ENCODE measurements at places on chromosomes 7 and 10.
A peak's percentile ranks its signal among the peaks of the same experiment; 100 is the strongest.

DNA sequence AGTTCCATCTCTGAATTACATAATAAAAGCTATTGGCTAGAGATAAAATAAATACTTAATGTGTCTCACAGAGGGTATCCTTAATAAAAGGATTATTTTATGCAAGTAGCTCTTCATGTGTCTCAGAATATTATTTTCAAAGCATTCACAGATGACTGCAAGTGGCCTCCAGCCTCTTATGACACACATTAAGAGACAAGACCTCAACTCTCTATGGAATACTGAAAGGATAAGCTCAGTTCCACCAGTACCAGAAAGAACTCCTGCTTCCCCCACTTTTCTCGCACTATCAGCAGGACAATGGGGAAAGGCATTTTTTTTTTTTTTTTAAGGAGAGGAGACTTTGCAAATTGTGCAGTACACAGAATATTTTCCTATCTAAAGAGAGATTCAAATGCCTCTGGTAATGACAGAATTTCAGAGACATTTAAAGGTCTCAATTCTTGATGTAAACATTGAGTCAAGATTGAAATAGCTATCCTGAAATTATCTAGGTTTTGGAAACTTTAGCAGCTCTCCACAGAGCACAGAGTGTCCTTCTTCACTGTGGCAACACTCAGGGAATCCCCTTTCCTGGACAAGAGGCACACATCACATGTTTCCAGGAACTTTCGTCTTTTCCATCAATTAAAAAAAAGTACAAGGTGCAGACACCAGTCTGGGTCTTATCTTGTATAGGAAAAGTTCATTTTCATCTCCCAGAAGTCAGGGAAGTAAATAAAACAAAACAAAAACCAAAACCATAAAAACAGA is 122.0 kb upstream of the ANK3 start:
- DNase-seq = no peak

GRCh38 chr7:135717693-135718092 is 10.3 kb downstream of the SLC13A4 start:
- DNase-seq = no peak

DNA sequence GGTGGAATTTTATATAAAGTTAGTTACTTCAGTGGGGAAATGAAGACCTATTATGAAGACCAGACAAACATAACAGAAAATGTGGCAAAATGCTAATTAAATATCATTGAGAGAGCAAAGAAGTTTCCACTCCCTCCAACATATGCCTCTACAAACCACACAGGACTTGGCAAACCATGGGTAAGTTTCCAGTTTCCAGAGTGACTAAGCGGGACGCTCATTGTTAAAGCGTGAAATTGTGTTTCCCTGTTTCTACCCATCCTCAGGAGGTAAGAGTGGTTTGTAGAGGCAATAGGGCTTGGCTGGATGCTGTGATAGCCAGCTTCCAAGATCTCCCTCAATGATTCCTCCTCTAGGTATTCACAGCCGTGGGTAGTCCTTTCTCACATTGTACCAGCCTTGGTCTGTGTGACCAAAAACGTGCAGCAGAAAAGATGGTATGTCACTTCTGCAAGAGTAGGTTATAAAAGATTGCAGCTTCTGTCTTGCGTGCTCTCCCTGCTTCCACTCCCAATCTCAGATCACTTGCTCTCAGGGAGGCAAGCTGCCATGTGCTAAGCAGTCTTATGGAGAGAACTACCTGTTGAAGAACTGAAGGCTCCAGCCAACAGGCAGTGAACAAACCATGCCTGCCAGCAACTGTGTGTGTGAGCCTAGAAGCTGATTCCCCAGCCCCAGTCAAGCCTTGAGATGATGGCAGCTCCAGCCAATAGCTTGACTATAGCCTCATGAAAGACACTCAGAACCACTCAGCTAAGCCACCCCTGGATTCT is 35.7 kb downstream of the CBX3 start:
- DNase-seq = no peak

- no peak for DNase-seq
Observed at GRCh38 chr7:78101076-78101475, 302.5 kb downstream of the PHTF2 start.

- DNase-seq = no peak
Observed at GRCh38 chr10:90274721-90275468, 573.5 kb downstream of the KIF20B start.

- DNase-seq = no peak
Observed at GRCh38 chr10:118496525-118496924, 98.9 kb downstream of the PRLHR start.

DNA sequence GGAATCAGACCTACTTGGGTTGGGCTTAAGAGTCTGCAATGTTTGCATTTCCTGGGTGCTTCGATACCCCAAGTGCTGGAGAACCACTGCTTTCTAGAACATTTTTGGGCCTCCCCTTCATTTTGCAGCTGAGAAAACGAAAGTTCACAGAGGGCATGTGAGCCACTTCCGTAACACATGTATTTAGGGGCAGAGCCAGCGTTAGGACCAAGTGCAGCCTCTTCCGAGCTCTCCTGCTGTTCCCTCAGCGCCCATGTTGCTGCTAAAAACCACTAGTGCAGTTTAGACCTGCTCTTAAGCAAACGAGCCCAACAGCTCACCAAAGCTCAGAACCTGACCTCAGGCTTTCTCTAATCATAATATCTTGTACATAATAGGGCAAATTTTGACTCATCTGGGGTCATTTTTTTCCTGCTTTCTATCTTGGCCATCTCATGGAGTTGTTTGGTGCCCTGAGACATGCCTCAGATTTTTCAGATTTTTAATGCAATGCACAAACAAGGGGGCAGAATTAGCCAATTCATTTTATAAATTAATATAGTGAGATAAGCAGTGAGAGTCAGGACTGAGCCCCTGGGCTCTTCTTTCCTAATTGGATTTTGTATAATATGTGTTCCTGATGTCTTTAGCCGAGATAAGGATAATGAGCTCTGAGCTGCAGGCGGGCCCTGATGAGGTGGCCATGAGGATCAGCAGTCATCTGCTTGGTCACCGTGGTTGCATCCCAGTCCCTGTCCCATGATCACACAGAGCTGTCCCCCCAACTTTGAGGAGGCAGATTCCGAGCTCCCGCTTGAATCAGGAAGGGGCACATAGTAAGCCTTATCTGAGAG is 12.9 kb downstream of the BAG3 start:
- no peak for DNase-seq

- no peak for DNase-seq
Observed at GRCh38 chr7:12713625-12714378, 26.4 kb downstream of the ARL4A start.

DNA sequence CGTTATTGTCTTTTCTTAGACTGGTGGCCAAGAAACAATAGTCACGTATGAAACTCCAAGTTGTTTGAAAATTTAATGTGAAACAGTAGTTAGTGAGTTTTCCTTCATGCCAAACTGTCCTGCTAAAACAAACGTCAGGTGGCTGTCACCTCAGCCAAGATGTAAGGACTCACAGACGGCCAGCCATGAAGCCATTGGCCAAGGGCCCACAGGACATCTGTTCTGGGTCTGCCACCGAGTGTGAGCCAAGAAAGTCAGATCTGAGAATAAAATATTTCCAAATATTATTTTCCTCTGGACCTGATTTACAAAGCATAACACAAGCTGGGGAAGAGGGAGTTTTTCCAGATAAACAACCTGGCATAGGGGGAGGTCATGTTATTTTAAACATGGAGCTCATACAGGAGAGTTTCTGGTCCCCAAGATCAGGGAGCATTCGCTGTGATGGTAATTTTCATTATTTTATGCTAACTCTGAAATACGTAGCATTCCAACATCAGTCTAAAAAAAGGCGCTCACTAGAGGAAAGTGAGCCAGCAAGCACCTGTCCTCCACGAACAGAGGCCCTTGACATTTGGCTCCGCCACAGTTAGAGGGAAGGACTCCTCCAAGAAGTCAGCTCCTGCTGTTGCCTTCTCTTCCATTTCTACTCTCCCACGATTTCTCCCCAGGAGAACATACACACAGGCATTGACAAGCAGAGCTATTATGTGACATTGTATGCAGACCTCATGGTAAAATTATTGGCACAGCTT is 38.9 kb upstream of the LANCL2 start:
- no peak for DNase-seq

DNA sequence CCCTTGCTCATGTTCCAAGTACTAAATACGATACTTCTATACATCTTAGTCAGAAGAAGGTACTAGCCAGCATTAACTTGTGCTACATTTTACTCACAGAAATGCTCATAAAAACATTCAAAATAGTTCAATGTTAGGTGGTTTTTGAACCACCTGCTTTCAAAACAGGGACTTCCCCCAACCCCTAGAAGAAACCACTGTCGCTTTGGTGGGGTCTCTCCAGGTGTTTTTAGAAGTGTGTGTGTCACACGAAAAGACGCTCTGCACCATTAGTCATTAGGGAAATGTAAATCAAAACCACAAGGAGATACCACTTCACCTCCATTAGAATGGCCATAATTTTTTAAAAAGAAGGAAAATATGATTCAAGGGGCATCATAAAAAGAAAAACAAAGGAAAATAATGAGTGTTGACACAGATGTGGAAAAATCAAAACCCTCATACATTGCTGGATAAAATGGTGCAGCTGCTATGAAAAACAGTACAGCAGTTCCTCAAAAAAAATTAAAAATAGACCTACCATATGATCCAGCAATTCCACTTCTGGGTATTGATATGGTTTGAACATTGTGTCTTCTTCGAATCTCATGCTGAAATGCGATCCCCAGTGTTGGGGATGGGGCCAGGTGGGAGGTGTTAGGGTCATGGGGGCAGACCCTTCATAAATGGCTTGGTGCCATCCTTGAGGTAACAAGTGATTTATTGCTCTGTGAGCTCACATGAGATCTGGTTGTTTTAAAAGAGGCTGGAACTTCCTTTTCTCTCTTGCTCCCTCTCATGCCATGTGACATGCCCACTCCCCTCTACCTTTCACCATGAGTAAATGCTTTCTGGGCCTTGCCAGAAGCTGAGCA is 74.2 kb downstream of the MALSU1 start:
- DNase-seq = no peak

DNA sequence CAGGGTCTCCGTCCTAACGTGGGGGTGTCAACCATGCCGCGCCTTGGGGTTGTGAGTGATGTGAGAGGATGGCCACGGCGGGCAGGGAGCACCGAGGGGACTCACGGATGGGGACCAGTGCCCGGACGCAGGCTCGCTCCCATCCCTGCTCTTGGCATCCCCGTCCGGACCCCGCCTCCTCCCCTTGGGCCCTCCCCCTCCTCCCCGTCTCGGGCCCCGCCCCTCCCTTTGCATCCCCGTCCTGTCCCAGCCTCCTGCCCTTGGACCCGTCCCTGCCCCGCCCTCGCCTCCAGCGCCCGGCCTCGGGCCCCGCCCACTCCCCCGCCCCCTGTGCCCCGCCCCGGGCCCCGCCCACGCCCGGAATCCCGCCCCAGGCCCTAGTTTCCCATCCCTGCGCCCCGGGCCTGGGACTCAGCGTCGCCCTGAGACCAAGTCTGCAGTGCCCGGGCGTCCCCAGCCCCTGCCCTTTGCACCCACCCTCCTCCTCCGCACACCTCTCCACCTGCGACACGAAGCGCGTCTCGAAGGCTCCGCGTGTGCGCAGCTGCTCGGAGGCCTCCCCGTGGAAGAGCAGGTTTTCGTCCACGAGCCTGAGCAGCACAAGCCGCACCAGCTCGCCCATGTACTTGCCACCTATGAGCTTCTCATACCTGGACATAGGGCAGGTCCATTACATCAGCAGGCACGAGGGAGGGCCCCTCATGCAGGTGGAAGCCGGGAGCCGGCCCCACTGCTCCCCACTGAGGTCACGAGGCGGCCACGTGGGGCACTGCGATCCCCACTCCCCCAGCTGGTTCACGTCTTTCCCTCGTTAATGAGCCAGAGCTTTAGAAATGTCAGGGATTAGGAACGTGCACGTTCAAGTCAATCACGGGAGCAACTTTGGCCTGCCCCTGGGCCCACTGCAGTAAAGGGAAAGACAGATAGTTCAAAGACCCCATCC is 5.1 kb upstream of the MYL7 start:
- DNase-seq = peak; percentile 96

DNA sequence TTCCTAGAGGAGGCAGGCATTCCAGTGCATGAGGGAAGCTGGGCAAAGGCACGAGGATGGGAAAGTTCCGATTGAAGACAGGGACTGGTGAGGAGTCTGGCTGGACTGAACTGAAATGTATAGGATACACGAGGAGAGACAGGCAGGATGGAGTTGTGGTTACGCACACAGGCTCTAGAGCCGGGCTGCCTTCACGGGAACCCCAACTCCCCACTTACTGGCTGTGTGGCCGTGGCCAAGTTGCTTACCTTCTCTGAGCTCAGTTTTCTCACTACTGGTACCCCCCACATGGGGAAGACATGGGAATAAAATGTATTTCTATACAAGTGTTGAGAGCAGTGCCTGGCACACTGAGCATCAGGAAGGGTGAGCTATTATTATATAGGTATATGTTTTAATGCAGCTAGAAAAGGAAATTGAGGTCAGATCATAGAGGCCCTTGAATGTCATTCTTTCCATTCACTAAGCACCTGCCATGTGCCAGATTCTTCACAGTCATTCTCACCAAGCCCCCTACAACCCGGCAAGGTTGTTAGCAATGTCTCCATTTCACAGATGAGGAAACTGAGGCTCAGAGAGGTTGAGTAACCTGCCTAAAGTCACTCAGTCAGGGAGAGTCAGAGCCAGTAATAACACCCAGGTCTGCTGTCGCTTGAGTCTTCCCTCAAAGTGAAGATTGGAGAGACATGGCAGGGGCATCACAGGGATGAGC is 9.7 kb downstream of the CHST3 start:
- DNase-seq = no peak

- DNase-seq = no peak
Observed at GRCh38 chr10:117071286-117072050, 66.5 kb upstream of the SHTN1 start.

DNA sequence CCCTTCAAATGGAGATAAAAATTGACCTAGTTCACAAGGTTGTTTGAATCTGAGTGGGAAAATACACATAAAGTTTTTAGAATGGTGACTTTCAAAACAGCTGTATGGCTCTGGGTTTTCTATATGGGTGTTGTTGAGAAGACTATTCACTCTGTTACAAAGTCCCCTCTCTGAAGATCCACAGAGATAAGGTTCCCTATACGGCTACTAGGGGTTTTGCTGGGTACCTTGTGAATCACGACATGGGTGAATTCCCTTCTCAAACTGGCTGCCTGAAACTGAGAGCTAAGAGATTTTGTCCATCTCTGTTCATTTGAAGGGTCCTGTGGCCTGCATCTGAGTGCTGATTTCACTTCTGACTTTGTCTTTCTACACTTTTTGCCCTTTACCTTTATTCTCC is 11.8 kb upstream of the SLC13A1 start:
- DNase-seq = no peak

GRCh38 chr10:90817128-90817889 is 40.5 kb downstream of the HTR7 start:
- no peak for DNase-seq

- peak; percentile 24 for DNase-seq
Observed at GRCh38 chr10:14185316-14186045, 145.2 kb downstream of the FRMD4A start.

All from glutamatergic neuron (in vitro differentiated cells).